ENCODE measurements at places on chromosomes 13 and 19. TPM values are rescaled to one million over a fixed set of nuclear protein-coding genes. Genes with fewer than 3 reads are reported as not detected.

DNA sequence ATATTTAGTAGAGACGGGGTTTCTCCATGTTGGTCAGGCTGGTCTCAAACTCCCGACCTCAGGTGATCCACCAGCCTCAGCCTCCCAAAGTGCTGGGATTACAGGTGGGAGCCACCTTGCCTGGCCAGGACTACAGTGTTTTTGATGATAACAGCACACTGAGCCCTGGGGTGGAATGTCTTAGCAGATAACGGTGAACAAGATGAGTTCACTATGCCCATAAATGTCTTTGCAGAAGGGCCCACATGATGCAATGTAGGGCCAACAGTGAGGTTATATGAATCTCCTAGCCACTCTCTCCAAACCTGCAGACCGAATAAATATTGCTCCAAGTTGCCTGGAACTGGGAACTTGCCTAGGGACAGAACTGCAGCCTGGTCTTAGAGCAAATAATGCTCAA, 235.1 kb downstream of the COG6 start:
- DNase-seq: no peak

DNA sequence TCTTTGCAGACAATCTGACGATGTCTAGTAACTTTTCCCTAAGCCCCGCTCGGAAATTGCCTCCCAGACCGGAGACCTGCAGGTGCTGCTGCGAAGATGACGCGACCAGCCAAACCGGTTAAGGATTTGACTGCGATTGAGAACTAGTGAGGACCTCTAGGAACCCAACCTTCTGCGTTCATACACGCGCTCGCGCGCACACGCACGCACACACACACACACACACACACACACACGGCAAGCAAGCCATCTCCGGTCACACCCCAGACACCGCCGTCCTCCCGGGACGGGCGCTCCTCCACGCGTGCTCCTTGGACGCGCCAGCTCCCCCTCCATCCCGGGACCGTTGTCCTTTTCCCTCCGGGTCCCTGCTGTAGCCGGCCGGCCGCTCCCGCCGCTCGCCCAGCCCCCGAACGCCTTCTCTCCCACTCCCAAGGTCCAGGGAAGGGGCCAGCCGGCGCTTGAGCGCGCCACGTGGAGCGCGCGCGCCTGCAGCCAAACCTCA, 1.2 kb downstream of the TBC1D4 start:
- DNase-seq: peak; percentile 40

GRCh38 chr13:36418022-36418805, 14.1 kb upstream of the CCNA1 start:
- no peak for DNase-seq

- DNase-seq: no peak
Measured at GRCh38 chr19:46962030-46962570, 57.5 kb upstream of the NPAS1 start.

DNA sequence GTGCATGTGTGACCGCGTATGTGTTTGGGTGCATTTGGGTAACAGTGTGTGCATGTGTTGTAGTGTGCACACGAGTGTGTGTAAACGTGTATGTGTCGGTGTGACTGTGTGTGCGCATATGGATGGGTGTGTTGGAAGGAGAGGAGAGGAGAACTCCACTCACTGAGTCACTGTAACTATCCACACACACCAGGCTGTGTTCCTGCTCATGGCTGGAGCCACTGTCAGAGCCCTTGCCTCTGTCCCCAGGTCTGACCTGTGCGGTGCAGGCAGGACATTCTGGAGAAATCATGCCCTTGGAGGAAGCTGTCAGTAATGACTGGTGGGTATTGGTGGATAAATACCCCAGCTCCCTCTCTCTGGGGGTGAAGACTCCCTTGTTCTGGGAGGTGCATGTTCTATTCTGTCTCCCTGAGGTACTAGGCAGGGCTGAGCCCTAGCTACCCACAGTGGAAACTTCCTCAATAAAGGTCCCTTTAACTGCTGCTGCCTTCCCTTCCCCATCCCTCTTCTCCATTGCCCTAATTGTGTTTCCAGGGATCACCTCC, 48.4 kb downstream of the CYP4F22 start:
- no peak for DNase-seq

GRCh38 chr13:50911081-50911631, 1.6 kb downstream of the RNASEH2B start:
- DNase-seq: no peak

DNA sequence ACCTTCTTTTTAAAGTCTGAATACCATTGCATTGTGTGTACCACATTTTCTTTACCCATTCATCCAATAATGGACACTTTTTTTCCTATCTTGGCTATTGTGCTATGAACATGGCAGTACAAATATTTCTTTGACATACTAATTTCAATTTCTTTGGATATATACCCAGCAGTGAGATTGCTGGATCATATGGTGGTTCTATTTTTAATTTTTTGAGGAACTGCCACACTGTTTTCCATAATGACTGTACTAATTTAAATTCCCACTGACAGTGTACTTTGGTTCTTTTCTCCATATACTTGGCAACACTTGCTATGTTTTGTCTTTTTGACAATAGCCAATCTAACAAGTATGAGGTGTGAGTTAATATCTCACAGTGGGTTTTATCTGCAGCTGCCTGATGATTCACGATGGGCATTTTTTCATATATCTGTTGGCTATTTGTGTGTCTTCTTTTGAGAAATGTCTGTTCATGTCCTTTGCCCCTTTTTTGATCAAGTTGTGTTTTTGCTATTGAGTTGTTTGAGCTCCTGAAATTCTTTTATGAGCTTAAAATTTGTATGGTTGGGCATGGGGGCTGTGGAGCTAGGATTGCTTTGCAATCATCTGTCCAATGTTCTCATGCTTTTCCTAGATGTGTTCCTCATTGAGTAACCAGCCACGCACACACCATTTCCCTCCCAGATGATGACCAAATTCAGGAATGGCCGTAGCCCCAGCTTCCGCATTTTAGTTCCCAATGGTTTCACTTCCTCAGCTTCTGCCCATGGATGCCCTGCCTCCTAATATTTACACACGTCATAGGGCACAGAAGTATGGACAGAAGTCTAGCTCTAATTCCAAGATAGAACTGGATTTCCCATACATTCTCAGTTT, 380.0 kb upstream of the SGCG start:
- DNase-seq: no peak

GRCh38 chr13:76016799-76017400, 380.8 kb downstream of the LMO7 start:
- DNase-seq: peak; percentile 20

DNA sequence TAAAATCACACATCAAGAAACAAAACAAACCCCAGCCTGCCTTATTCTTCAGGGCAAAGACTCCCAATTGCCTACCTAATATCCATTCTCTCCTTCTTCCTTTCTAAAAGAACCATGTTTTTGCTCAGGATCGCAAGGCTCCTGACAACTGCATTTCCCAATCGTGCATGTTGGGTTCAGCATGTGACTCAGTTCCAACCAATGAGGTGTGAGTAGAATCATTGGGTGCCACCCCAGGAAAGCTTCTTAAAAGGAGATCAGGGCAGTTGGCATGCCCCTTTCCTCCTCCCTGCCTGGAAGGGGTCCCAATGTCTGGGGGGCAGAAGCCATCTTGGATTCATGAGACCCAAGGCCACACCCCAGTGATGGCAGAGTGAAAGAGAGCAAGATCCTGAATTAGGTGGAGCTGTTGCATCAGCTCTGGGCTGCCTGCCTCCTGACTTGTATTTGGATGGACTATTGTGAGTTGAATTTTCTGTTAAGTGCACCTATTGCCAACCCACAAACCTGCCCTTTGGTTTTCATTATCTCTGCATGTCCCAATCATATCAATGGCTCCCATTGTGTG, 26.0 kb upstream of the UBAC2 start:
- DNase-seq: no peak

DNA sequence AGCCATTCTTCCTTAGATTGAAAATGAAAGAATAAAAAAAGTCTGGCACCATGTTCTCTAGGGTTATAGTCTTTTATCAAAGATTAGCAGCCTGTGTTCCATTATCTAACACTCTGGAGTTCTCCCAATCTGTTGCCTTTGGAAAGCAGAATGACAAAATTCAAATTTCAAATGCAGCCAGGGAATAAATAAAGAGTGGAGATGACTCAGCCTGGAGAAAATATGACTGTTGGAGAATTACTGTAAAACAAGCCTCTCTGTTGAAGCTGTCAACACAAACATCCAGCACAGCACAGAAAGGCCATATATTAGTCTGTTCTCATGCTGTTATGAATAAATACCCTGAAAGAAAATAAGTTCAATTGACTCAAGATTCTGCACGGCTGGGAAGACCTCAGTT, 650.5 kb upstream of the SLC10A2 start:
- DNase-seq: no peak

- no peak for DNase-seq
Measured at GRCh38 chr19:40948580-40949299, 42.3 kb upstream of the CYP2B6 start.

GRCh38 chr19:54448040-54448773, 792 bp upstream of the LENG8 start:
- peak; percentile 64 for DNase-seq

DNA sequence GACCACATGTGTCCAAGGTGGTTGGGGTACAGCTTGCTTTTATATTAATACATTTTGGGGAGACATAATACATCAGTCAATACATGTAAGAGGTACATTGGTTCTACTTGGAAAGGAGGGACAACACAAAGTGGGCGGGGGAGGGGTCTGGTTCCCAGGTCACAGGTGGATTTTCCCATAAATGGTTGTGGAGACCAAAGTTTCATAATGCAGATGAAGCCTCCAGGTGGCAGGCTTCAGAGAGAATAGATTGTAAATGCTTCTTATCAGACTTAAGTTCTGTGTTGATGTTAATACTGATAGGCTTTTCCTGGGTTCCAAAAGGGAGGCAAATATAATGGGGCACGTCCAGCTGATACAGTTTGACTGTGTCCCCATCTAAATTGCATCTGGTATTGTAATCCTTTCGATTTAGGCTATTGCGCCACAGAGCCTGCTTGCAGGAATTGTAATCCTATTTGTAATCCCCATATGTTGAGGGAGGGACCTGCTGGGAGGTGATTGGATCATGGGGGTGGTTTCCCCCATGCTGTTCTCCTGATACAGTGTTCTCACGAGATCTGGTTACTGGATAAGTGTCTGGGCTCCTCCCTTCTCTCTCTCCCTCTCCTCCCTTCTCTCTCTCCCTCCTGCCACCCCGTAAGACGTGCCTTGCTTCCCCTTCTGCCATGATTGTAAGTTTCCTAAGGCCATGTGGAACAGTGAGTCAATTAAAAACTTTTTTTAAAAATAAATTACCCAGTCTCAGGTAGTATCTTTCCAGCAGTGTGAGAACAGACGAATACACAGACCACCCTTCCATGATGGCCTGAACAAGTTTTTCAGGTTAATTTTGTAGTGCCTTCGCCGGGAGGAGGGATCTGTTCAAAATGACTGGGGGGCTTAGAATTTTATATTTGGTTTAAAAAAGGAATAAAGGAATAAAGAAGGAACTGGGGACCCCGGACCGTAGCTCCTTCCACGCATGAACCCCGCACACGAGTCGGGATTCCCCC, 44.9 kb downstream of the ZNF823 start:
- no peak for DNase-seq

GRCh38 chr13:35886332-35887114, 244.7 kb downstream of the DCLK1 start:
- no peak for DNase-seq

DNA sequence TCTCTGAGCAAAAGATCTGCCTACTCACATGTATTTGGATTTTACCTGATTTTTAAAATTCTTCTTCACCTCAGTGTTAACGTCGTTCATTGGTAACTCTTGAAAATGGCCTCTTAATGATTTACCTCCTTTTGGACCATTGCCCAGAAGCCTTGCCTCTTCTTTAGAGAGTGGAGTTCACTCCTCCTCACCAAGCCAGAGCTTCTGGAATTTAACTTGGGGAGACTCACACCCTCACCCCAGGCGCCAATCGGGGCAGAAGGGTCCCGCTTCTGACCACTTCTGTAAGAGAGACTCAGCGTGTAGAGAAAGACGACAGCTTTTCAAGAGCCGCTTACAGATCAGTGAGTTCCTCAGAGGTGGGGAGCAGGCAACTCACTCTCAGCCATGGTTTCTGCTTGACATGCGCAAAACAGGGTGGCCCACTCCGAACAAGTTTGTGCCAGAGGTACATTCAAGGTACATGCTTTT, 2.7 kb downstream of the PNMA8C start:
- no peak for DNase-seq

- DNase-seq: no peak
Measured at GRCh38 chr13:77872995-77873394, 45.6 kb downstream of the EDNRB start.

DNA sequence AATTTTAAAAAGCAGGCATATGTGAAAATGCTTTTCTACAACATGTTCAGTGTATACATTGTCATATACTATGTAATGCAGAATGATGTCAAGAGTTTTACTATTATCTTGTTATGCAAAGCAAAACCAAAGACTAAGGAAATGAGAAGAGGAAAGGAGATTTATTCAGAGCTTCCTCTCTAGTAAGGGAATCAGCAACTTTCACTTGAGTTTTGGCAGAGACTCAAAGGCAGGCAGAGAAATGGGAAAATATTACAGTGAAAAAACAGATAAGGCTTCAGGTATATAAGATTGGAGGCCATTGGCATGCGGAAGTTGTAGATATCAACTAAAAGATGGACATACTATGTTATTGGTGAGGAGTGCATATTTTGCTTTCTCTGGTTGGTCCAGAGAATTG, 512.0 kb upstream of the PCDH20 start:
- no peak for DNase-seq

- DNase-seq: no peak
Measured at GRCh38 chr13:76837801-76838200, 48.4 kb downstream of the KCTD12 start.

DNA sequence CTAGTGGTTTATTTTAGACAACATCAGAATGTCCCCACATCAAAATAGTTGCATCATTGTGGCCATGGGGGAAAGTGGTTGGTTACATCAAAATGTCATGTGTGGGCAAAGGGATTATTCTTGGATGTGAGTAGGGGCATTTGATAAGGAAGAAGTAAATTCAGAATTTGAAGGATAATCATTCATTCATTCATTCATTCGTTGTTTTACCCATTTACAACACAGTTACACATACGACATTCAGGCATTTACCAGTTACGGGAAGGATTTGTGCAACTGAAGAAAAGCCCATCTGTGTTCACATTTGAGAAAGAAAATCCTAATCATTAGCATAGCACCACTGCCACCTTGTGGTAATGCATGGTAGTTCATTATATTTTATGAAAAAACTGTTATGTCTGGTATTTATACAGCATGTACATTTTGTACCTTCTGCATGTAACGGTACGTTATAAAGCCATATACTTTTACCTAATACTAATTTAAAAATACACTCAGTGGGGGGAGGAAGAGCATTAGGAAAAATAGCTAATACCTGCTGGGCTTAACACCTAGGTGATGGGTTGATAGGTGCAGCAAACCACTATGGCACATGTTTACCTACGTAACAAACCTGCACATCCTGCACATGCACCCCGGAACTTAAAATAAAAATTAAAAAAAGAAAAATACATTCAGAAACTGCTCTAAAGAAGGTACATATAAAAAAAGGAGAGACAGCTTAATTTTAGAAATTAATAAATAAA, 62.1 kb downstream of the DGKH start:
- DNase-seq: no peak

GRCh38 chr19:18725841-18726770, 42.6 kb downstream of the CRTC1 start:
- DNase-seq: no peak

The ACP4 gene
- not detected for total RNA-seq

The FPR3 gene
- total RNA-seq: not detected

The KIR2DL3 gene
- not detected for total RNA-seq

The COL5A3 gene
- 2.9 TPM for total RNA-seq

The ZNF44 gene
- 7.5 TPM for total RNA-seq

The ZNF274 gene
- total RNA-seq: 19.1 TPM

The ADM5 gene
- 3.0 TPM for total RNA-seq

The ZNF813 gene
- 4.6 TPM for total RNA-seq

Measured in activated CD4-positive, alpha-beta memory T cell treated with anti-CD3 and anti-CD28 coated beads for 36 hours (primary cell).